GM18507 (cell line): ENCODE measurements at places on chromosomes 13 and 19.

GRCh38 chr13:28475916-28476725, 18.8 kb downstream of the FLT1 start:
- DNase-seq: no peak

DNA sequence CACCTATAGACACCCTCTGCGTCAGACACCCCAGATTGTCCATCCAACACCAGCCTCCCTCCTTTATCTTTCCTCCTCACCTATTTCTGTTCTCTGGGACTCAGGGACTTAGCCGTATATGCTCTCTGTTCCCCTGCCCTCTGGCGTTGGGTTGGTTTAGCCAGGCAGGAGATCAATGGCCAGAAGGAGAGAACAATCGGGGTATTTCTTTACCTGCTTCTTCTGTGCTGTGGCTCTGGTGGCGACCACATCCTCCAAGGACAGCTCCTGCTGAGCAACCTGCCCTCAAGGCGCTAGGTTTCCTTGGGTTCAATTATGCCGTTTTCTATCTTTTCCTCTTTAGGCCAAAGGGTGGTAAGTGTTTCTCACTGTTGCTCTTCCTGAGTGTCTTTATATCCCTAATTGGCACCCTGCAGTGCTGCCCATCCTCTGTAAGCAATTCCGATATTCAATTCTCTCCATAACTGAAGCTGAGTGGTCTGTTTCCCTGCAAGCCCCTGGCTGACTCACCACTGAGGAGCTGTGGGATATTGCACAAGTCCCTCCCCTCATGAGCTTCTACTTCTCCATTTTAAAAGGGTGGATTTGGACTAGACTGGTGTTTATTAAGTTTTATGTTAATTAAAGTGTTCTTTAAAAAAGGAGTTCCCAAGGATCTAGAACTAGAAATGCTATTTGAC, 63.7 kb upstream of the TMTC4 start:
- no peak for DNase-seq

DNA sequence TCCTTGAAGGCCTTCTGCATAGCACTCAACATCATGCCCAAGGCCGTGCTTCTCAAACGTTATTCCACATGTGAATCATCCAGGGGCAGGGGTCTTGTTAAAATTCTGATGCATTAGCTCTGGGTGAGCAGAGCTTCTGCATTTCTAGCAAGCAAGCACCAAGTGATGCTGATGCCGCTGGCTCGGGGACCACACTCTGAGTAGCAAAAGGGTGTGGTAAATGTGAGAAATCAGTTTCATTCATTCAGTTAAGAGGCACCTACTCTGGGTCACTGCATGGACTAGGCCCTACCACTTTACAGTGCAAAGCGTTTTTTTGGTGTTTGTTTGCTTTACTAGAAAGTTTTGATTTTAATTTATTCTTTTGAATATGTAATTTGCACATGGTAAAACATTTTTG, 7.2 kb downstream of the KRTDAP start:
- no peak for DNase-seq

DNA sequence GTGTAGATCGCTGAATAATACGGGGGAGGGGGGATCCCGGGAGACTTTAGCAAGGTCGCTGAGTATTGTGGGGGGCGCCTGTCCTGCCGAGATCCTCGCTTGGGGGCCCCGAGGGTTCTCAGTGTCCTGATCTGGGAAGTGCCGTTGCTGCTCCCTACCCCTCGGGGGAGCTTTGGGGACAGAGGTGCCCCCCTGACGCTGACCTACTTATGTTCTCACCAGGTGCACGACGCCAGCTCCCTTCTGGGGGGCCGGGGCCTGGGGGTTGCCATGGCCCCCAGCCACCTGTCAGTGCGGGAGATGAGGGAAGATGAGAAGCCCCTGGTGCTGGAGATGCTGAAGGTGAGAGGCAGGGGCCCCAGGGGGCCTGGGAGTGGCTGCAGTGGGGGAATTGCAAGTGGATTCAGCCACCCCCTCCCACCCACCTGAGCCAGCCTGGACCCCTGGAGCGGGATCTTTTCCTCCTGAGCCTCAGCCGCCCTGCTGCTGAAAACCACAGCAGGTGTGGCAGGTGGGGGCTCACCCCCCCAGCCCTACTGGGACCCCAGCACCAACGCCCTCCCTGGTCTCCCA, 537 bp downstream of the NAT14 start:
- no peak for DNase-seq

DNA sequence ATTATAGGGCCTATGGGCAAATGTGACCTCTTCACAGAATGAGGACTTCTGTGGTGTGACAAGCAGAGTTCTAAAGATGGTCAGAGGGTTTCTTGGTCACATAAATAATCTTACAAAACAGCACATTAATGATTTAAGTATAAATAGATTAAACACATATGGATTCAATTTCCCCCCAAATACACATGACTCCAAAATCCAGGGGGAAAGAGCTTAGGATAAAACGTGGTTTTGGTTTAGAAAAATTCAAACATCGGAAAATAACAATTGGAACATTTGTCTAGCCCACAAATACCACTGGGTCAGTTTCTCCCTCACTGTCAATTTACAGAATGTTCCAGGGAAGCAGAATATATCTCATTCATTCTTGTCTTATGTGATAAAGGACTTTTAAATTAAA, 283.1 kb downstream of the COG6 start:
- no peak for DNase-seq

DNA sequence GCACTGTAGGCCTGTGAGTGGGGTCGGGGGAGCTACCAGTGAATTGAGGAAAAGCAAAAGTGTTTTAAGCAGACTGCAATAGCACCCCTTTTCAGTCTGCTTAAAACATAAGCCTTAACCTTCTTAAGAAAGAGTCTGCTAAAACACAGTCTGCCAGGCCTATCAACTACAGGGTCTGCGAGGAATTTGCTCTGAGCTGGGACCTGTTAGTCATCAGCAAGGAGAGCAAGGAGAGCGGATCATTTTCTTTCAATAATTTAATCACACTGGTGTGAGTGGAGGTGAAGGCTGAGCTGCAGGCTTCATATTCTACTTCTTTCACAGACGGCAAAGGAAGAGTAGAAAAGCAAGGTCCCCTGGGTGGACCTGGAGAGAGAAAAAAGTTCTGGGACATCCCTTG, 342.7 kb downstream of the ENOX1 start:
- DNase-seq: no peak

- DNase-seq: no peak
Measured at GRCh38 chr13:60454425-60454824, 57.4 kb downstream of the TDRD3 start.

- no peak for DNase-seq
Measured at GRCh38 chr19:1055886-1056620, 10.9 kb upstream of the ARHGAP45 start.

DNA sequence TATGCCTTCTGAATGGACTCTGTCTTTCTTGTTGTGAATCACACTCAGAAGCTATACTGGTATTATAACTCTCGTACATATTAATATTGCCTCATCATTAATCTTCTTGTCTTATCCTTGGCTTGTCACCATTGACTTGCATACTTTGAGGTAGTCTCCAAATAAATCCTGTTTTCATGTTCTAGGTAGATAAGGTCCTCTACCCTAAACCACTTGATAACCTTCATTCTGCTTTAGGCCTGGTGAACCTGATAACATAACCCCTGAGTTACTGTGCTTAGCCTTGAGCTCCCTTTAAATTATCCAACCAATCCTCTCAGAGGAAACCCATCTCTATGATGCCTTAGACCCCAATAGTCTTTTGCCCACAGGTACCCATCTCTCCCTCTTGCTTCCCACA, 1162.3 kb downstream of the SLITRK1 start:
- DNase-seq: no peak

GRCh38 chr13:24214528-24214927, 54.0 kb downstream of the SPATA13 start:
- DNase-seq: no peak

GRCh38 chr13:48318821-48319511, 15.4 kb downstream of the RB1 start:
- DNase-seq: no peak
